ENCODE measurements at places on chromosomes 11 and 22. TPM values are rescaled to one million over a fixed set of nuclear protein-coding genes. Genes with fewer than 3 reads are reported as not detected.

NFAM1 gene
- 40.3 TPM for total RNA-seq

LRRC56 gene
- total RNA-seq: 2.3 TPM

DNA sequence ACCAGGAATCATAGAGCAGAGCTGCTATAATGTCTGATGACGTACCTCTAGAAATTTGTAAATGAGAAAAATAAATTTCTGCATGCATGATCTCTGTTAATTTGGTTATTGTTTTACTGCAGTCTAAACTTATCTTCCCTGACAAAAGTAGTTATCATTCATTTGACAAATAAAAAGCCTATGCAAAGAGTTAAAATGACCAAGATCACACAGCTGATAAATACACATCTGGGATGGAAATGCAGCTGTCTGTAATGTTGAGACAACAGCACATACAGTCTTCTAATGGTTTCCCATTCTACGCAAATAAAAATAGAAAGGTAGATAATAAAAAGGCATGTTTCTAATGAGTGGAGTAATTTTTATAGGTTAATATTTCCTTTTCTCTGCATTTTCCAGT is 225.1 kb upstream of the LUZP2 start:
- DNase-seq: no peak

DNA sequence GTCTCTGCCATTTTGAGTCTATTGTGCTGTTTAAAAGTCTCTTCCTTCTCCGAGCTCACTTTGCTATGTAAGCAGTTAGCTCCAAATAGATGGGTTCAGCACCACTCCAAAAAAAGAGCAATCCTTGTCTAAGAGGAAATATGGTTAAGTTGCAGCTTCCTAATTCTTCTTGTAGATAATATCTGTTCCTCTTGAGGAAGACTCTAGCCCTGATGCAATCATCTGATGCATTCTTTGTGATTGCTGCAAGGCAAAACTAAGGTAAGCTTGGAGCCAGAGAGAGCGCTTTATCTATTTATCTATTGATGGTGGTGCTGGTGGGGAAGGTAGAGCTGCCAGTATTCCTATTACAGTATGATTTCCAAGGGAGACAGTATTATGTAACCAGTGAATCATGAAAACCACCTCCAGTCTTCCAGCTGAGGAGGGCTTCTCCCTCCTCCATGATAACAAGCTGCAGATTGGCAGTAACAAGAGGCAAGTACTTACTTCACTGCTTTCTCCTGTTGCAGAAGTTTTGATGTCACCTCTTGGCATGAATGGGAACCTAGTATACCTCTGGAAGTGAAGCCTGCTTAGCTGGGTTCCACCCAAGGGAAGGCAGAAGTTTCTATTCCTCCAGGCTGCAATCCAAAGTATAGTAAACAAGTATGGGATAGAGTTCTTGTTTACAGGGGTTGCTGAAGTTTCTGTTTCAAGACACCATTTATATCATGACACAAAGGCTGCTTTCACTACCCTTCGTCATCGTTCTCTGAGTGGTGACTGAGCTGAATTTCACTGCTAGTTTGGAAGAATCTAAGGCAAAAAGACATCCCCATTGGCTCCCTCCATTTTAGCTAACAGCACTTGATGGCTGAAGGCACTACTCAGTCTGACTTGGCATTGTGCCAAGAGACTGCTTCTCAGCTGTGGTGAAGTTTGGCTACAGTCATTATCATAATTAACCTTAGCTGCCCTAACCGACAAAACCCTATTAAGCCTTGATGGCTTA is 49.7 kb downstream of the FDX1 start:
- no peak for DNase-seq

GRCh38 chr11:31059529-31059928 is 310.0 kb downstream of the DCDC1 start:
- no peak for DNase-seq

GLYATL2 gene
- not detected for total RNA-seq

- DNase-seq: no peak
These were observed 38.7 kb downstream of the EIF3F start for GRCh38 chr11:8025816-8026215.

FOLR1 gene
- not detected for total RNA-seq

BANF1 gene
- 88.6 TPM for total RNA-seq

DNA sequence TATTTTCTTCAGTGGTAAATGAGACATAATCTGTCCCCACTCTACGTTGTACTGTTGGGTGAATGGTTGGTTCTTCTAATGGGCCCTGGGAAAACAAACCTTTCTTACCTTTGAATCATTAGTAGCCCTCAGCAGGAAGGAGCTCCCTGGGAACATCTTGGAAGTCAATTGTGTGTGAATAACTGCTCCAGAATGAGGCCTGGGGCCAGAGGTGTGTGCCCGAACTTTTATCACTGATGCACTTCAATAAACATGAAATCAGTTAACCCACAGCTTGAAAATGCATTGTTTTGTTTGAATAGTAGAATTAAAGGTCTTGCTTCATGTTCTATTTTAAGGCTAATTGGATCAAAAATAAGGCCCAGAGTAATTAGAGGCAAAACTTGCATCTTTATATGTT is 67.1 kb downstream of the NAV2 start:
- no peak for DNase-seq

GRCh38 chr11:74685905-74686304 is 45.3 kb downstream of the CHRDL2 start:
- no peak for DNase-seq

GRCh38 chr11:2534134-2534956 is 89.5 kb downstream of the KCNQ1 start:
- no peak for DNase-seq

GRCh38 chr11:126403658-126404057 is 48.2 kb downstream of the ST3GAL4 start:
- DNase-seq: no peak

PPP2R5B gene
- 19.1 TPM for total RNA-seq

IL18 gene
- 8.3 TPM for total RNA-seq

- DNase-seq: no peak
These were observed 53.6 kb downstream of the PITPNB start for GRCh38 chr22:27865496-27865895.

DNA sequence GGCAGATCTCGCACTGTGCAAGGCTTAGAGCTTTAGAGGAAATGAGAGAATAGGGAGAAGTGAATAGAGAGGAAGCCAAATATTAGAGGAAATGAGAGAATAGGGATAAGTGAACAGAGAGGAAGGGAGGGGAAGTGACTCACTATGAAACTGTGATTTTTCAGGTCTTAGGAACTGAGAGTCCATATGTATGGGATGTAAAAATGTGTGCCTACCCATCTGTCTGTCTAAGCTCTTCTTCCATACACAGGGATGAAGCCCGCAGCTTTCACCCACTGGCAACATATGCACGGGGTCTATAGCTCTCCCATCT is 6.4 kb upstream of the CCDC86 start:
- no peak for DNase-seq

GRCh38 chr11:18844753-18845367 is 53.3 kb upstream of the PTPN5 start:
- no peak for DNase-seq

- DNase-seq: no peak
These were observed 42.5 kb downstream of the INSC start for GRCh38 chr11:15157181-15157580.

- peak; percentile 41 for DNase-seq
These were observed 38.2 kb downstream of the OR2AG2 start for GRCh38 chr11:6733326-6734275.

- no peak for DNase-seq
These were observed 55.9 kb downstream of the PPP6R2 start for GRCh38 chr22:50398831-50399648.

GRCh38 chr22:29369460-29369859 is 18.9 kb downstream of the AP1B1 start:
- no peak for DNase-seq

GRCh38 chr11:16722581-16723344 is 15.7 kb upstream of the C11orf58 start:
- DNase-seq: no peak

RCOR2 gene
- total RNA-seq: not detected

DNA sequence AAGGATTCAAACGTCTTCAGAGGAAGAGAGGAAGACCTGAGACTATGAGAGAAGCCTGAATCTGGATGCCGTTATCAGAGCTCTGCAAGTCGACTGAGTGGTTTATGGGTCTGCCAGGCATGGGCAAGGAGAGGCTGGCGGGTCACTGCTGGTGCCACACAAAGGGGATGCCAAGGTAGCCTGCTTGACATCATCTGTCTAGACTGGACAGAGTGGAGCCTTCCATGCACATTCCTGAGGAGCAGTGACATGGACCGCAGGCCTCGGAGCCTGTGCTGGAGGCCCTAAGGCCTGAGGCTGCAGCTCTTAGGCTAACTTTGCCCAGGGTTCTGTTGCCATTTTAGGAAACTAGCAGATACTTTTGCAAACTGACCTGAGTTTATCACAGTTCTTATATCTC is 127.4 kb downstream of the WT1 start:
- no peak for DNase-seq

DNA sequence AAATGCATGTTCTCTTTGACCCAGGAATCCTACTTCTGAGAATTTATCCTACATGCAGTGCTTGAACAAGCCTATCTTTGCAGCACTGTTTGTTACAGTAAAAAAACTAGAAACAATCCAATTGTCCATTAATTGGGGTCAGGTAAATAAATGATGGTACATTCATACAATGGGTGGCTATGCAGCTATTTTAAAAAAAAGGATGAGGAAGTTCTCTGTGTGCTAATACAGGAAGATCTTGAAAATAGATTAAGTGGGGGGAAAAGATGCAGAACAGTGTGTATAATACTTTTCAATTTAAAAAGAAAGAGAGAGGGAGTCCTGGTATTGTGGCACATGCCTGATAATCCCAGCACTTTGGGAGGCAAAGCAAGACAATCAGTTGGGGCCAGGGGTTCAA is 9.5 kb upstream of the CREB3L1 start:
- no peak for DNase-seq

- no peak for DNase-seq
These were observed 33.3 kb downstream of the PRDM11 start for GRCh38 chr11:45179686-45180178.

DNA sequence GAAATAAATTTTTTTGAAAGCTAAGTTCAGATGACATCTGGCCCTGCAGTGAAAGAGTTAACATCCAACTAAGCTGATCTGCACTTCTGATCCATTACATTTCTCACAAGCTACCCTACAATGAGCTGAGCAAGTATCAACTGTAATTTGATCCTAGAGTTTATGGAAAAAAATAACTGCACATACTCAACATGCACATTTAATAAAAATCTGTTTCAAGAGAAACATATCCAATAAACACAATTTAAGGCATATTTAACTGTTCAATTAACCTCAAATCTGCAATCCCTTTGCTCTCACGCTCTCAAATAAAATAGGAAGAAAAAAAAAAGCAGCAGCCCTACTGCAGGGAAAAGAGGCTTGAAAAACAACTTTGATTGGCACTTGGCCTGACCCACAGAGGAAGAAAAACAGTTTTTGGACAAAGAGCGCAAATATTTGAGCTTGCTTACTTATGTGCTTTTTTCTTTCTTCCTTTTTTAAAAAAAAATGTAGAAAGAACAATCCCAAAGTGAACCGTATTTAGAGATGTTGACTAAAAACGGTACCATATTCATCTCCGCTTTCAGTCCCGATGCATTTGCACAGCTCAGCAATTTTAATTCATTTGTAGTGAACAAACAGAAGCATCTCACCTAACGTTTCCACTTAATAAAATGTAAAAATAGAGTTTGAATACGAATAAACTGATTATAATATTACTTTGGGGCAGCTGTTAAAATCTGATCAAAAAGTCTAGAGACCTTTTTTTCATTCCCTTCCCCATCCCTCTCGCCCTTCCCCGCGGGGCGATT is 1.6 kb downstream of the SESN3 start:
- DNase-seq: no peak

GRCh38 chr11:133228471-133229329 is 303.6 kb downstream of the OPCML start:
- DNase-seq: no peak

- no peak for DNase-seq
These were observed 158.4 kb downstream of the ATG16L2 start for GRCh38 chr11:72972496-72973128.

- DNase-seq: no peak
These were observed 2.9 kb upstream of the FBLN1 start for GRCh38 chr22:45499746-45500145.

CREB3L1 gene
- total RNA-seq: not detected

DNA sequence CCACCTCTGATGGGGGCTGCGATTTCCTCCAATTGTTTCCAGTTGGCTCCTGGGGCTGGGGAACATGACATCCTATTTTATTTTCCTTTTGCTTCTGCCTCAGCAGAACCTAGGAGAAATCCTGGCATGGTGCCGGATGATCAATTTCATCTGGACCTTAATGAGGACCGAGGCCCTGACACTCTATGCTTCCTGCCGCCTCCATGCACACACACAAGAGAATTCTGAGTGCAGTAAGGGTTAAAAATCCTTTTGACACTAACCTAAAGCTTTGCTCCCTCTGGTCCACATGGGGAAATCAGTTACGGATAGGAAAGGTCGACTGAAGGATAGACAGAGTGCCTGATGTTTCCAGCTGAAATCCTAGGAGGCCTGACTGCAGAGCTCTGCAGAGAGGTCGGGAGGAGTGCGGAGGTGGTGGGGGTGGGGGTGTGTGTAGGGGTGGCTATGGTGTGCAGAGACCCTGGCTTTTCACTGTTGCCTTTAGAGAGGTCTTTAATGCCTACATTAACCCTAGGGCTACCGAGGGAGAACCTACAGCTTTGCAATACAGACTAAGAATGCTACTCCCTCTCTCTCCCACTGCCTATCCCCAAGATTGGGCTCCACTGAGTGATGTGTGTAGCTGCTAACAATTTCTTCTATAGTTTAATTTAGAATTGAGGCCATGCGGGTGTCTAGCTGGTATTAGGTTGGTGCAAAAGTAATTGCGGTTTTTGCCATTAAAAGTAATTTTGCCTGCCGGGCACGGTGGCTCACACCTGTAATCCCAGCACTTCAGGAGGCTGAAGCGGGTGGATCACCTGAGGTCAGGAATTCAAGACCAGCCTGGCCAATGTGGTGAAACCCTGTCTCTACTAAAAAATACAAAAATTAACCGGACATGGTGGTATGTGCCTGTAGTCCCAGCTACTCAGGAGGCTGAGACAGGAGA is 53.6 kb upstream of the INCENP start:
- DNase-seq: no peak

DNA sequence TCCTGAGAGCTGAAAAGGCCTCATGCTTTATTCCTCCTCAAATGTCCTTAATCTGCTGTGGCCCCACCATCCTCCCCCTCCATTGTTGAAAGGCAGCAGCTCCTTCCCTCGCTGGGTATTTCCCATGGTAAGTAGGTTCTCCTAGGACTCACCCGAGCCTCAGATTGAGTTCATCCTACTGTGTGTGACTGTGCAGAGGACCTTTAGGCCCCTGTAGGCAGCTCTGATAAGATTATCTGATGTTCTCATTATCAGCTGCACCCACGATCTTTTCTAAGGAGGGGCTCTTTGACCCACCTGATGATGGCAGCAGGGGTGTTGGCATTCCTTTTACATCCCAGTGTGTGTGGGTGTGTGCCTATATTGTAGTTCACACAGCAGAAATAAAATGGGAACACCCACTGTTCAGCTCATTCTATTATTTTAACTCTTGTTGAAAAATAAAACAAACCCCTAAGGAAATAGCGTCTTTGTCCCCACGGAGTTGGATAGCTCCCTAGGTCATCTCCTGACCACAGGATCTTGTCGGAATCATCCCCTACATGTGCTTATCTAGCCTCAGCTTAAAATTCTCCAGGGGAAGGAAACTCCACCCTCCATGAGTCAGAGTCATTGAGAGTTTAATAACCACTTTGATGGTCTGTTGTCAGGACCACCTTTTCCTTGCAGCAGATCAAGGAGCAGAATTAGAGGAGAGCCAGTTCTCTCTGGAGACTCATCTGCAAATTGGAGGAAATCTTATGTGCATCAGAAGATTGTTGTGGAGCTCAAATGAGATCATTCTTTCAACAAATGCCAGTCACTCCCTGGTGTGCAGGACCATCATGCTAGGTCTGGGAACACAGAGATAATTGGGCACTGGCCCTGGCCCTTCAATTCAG is 19.3 kb downstream of the ENDOD1 start:
- no peak for DNase-seq

Data from naive thymus-derived CD4-positive, alpha-beta T cell (primary cell).